ENCODE measurements at places on chromosomes 6 and 20.
A peak's percentile ranks its signal among the peaks of the same experiment; 100 is the strongest.

GRCh38 chr6:11950109-11950508 is 62.0 kb upstream of the HIVEP1 start:
- no peak for DNase-seq

DNA sequence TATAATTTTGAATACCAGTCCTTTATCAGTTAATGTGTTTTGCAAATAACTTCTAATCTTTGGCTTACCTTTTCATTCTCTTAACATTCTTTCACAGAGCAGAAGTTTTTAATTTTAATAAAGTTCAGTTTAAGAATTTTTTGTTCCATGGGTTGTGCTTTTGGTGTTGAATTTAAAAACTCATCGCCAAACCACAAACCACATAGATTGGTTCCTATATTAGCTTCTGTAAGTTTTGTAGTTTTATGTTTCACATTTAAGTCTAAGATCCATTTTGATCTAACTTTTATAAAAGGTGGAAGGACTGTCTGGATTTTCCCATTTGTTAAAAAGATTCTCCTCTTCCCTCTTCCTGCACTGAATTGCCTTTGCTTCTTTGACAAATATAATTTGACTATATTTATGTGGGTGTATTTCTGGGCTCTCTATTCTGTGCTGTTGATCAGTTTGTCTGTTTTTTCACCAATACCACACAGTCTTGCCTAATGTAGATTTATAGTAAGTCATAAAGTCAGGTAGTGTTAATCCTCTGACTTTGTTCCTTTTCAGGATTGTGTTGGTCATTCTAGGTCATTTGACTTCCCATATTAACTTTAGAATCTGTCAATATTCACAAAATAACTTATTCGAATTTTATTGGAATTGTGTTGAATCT is 17.5 kb upstream of the SDCBP2 start:
- no peak for DNase-seq

GRCh38 chr20:21047981-21048380 is 58.2 kb downstream of the LINC00237 start:
- no peak for DNase-seq

- DNase-seq, result no peak
Measured at GRCh38 chr20:4025125-4025524, 9.8 kb upstream of the RNF24 start.

GRCh38 chr20:43220612-43221011 is 30.9 kb upstream of the PTPRT start:
- DNase-seq, result no peak

- DNase-seq, result no peak
Measured at GRCh38 chr20:10078403-10078802, 43.6 kb downstream of the ANKEF1 start.

GRCh38 chr6:37320646-37321045 is 33.1 kb upstream of the RNF8 start:
- peak; percentile 74 for DNase-seq

DNA sequence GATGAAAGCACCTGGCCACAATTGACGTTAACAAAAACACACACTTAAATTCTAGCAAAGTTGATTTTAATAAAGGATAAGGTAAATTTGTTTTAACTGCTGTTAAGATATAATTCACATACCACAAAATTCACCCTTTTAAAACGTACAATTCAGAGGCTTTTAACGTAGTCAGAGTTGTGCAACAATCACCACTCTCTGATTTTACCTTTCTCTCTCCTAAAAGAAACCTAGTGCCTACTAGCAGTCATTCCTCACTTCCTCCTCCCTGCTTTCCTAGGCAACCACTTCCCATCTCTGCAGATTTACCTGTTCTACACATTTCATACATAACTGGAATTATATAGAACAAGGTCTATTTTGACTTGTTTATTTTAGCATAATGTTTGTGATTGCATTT is 58.9 kb downstream of the PTPRK start:
- no peak for DNase-seq

- DNase-seq, result no peak
Measured at GRCh38 chr6:16345449-16346330, 107.3 kb downstream of the GMPR start.

DNA sequence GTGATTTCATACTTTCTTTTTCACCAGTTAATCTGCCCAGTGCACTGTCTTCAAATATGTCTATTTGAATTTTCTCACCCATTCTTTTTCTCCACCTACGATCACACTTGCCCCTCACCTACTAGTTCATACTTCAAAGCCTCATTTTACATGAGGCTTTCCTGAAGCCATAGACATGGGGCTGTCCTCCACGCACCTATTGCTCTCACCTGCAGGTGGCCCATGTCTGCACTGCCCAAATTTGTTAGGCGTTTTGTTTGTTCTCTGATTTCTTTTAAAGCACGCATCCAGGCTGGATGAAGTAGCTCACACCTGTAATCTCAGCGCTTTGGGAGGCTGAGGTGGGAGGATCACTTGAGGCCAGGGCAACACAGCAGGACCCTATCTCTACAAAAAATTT is 106.8 kb upstream of the RIPOR2 start:
- no peak for DNase-seq

GRCh38 chr20:45322952-45323383 is 14.9 kb upstream of the MATN4 start:
- DNase-seq, result no peak

DNA sequence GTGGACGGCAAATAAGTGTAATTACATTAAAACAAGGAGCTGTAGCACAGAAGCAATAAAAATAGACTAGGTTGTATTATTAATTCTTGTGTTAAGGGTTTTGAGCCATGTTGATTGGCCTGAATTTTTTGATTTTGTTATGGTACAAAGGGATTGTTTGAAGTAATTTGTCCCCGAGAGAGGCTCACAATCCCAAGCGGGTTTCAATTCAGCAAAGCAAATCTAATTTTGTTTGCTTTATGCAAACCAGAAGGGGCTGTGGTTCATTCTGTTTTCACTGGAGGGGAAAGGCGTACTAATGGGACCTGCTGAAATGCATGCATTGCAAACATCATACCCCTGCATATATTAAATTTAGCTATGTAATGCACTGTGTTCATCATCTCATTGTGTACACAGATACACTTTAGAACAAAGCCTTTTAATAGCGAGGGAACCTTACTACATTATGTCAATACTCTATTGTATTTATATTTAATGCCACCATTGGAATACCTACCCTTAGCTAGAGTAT is 379.5 kb upstream of the POU3F2 start:
- DNase-seq, result peak; percentile 19

DNA sequence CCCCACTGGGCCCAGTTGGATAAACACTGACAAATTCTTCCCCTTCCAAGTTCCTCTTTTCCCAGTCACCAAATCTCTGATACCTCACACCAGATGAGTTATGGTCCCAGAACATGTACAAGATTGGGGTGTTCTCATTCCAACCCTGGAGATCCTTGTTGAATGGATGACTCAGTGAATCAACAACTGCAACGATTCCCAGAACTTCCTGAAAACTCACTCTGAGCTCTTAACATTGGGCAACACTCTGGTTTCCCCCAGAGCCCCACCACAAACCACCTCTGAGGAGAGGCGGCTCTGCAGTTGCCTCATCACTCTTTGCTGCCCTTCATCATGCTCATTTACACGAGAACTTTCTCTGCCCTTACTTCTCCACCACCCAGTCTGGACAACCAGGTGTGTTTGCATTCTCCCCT is 115.2 kb downstream of the MRPL14 start:
- DNase-seq, result no peak

- peak; percentile 13 for DNase-seq
Measured at GRCh38 chr20:41408156-41408794, 41.7 kb upstream of the EMILIN3 start.

DNA sequence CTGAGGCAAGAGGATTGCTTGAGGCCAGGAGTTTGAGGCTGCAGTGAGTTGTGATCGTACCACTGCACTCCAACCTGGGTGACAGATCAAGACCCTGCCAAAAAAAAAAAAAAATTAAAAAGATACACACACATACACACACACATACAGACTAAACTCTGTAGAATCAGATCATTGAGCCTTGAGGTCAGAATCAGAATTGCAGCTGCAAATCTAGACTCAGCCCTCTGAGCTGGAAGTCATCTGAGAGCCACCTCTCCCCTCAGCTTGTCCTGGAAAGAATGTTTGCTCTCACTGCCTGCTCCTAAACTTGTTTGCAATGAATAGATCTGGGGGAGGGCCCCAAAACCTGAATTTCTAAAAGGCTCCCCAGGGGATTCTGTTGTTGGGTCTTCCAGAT is 41.4 kb upstream of the ANGPT4 start:
- no peak for DNase-seq

GRCh38 chr6:40244699-40245098 is 310.4 kb upstream of the MOCS1 start:
- DNase-seq, result no peak

DNA sequence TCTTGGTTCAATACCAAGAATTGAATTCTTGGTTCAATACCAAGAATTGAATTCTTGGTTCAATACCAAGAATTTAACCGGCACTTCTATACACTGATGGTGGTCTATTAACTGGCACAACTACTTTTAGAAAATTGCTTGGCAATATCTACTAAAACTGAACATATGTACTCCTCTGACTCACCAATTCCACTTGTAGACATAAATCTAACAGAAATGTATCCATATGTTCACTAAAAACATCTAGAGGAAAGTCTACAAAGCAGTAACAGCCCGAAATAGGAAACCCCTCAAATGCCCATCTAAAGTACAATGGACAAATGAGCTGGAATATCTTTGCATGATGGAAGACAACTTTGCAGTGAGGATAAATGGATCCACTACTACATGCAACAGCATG is 71.9 kb downstream of the KIF16B start:
- DNase-seq, result no peak
